ENCODE measurements at places on chromosomes 5 and 9. TPM values are rescaled to one million over a fixed set of nuclear protein-coding genes. Genes with fewer than 3 reads are reported as not detected.

DNA sequence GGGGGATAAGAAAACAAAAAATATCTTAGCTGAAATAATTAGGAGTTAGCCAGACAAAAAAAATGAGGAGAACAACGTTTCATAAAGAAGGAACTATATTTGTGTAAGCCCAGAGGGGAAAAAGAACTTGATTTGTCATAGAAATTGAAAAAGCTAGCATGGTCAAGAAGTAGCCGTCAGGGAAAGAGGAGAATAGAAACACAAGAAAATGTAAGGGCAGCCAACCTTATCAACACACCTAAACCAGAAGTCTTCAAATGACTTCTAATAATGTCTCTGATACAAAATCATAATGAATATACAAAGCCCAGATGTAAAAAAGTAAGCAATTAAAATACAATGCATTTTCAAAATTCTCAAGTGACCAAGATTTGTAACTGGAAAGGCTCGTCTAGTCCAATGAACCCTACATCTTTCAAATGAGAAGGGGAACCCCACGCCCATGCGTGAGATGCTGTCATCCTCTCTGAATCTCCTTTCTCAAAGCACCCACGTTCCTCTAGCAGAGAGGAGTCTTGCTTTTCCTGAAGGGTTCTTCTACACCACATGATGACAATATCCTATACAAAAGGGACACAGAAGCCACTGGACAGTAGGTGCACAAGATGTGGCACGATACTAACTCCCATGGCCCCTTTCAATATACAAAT lies 103.7 kb downstream of the ARL15 start:
- no peaks in the 10 kb centered on the region for H3K27me3 ChIP-seq
- H3K4me1 ChIP-seq = no peaks in the 10 kb centered on the region
- H3K4me3 ChIP-seq = no peak overlapping the region
- no peak for DNase-seq
- no peak overlapping the region for H3K27ac ChIP-seq

- peak; percentile 44 for DNase-seq
- H3K4me3 ChIP-seq = no peak overlapping the region
- H3K27me3 ChIP-seq = no peaks in the 10 kb centered on the region
- no peaks in the 10 kb centered on the region for H3K36me3 ChIP-seq
- H3K4me1 ChIP-seq = peaks cover 7% of the 10 kb centered on the region
- H3K27ac ChIP-seq = peak overlapping the region; percentile 84
Measured at GRCh38 chr9:27539479-27540441, 10.1 kb upstream of the MOB3B start.

- H3K27me3 ChIP-seq = no peaks in the 10 kb centered on the region
- H3K4me1 ChIP-seq = no peaks in the 10 kb centered on the region
Measured at GRCh38 chr9:113901221-113901688, 25.1 kb downstream of the ZNF618 start.

GRCh38 chr5:167898361-167899042 lies 392.9 kb upstream of the WWC1 start:
- no peaks in the 10 kb centered on the region for H3K27me3 ChIP-seq
- no peaks in the 10 kb centered on the region for H3K36me3 ChIP-seq
- no peak overlapping the region for H3K4me3 ChIP-seq

- no peaks in the 10 kb centered on the region for H3K27me3 ChIP-seq
- no peaks in the 10 kb centered on the region for H3K4me1 ChIP-seq
- no peak overlapping the region for H3K4me3 ChIP-seq
Measured at GRCh38 chr9:120532475-120532874, 47.5 kb downstream of the CDK5RAP2 start.

- no peak overlapping the region for H3K4me3 ChIP-seq
- no peak for DNase-seq
- H3K4me1 ChIP-seq = peaks cover 3% of the 10 kb centered on the region
- no peaks in the 10 kb centered on the region for H3K27me3 ChIP-seq
Measured at GRCh38 chr5:95953021-95953702, 8.5 kb downstream of the ELL2 start.

GRCh38 chr5:10690460-10691440 lies 70.3 kb downstream of the DAP start:
- DNase-seq = no peak
- H3K27me3 ChIP-seq = no peaks in the 10 kb centered on the region
- no peak overlapping the region for H3K4me3 ChIP-seq
- no peaks in the 10 kb centered on the region for H3K36me3 ChIP-seq
- H3K27ac ChIP-seq = no peak overlapping the region
- H3K4me1 ChIP-seq = no peaks in the 10 kb centered on the region

GRCh38 chr9:6226696-6227095 lies 11.1 kb downstream of the IL33 start:
- H3K36me3 ChIP-seq = no peaks in the 10 kb centered on the region
- no peak overlapping the region for H3K4me3 ChIP-seq
- no peaks in the 10 kb centered on the region for H3K4me1 ChIP-seq
- no peaks in the 10 kb centered on the region for H3K27me3 ChIP-seq
- DNase-seq = peak; percentile 5

DNA sequence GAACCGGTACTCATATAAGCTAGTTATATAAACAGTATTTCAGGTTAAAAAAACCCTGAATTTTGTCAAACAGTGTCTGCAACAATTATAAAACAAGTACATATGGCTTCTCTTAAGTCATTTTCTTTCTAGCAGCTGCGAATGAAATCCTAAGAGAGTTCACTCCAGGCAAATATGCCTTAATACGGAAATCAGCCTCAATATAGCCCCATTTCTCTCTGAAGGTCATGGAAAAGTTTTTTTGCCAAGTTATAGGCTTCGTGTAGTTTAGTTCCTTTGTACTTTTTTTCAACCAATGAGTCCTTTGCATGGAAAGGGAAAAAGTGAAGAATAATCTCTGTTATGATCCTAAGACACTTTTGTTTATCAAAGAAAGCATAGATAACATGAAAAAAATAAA lies 848.0 kb upstream of the ACO1 start:
- H3K4me1 ChIP-seq = no peaks in the 10 kb centered on the region
- DNase-seq = no peak
- H3K4me3 ChIP-seq = no peak overlapping the region
- no peak overlapping the region for H3K27ac ChIP-seq
- no peaks in the 10 kb centered on the region for H3K36me3 ChIP-seq

GRCh38 chr5:114435885-114436299 lies 74.0 kb downstream of the KCNN2 start:
- H3K36me3 ChIP-seq = no peaks in the 10 kb centered on the region
- H3K4me1 ChIP-seq = no peaks in the 10 kb centered on the region
- H3K27me3 ChIP-seq = no peaks in the 10 kb centered on the region
- H3K4me3 ChIP-seq = no peak overlapping the region
- no peak overlapping the region for H3K27ac ChIP-seq

GRCh38 chr9:20333991-20334390 lies 288.3 kb downstream of the MLLT3 start:
- H3K36me3 ChIP-seq = no peaks in the 10 kb centered on the region
- H3K4me1 ChIP-seq = no peaks in the 10 kb centered on the region
- no peaks in the 10 kb centered on the region for H3K27me3 ChIP-seq
- no peak for DNase-seq

- DNase-seq = no peak
- peaks cover 8% of the 10 kb centered on the region for H3K4me1 ChIP-seq
- H3K27ac ChIP-seq = no peak overlapping the region
- H3K4me3 ChIP-seq = no peak overlapping the region
- no peaks in the 10 kb centered on the region for H3K36me3 ChIP-seq
- H3K27me3 ChIP-seq = no peaks in the 10 kb centered on the region
Measured at GRCh38 chr9:90892918-90893317, 91.3 kb downstream of the SYK start.

- peak overlapping the region; percentile 75 for H3K27ac ChIP-seq
- H3K27me3 ChIP-seq = no peaks in the 10 kb centered on the region
- H3K36me3 ChIP-seq = no peaks in the 10 kb centered on the region
- H3K4me3 ChIP-seq = peak overlapping the region; percentile 53
- H3K4me1 ChIP-seq = no peaks in the 10 kb centered on the region
- peak; percentile 31 for DNase-seq
Measured at GRCh38 chr5:120464627-120465435, 731 bp downstream of the PRR16 start.

- peaks cover 2% of the 10 kb centered on the region for H3K27me3 ChIP-seq
- peak overlapping the region; percentile 56 for H3K4me3 ChIP-seq
- DNase-seq = no peak
- no peaks in the 10 kb centered on the region for H3K4me1 ChIP-seq
- peak overlapping the region; percentile 79 for H3K27ac ChIP-seq
Measured at GRCh38 chr5:93583768-93584595, 960 bp downstream of the NR2F1 start.

- DNase-seq = no peak
- no peaks in the 10 kb centered on the region for H3K27me3 ChIP-seq
- no peak overlapping the region for H3K27ac ChIP-seq
Measured at GRCh38 chr5:63919763-63920478, 42.3 kb downstream of the HTR1A start.

DNA sequence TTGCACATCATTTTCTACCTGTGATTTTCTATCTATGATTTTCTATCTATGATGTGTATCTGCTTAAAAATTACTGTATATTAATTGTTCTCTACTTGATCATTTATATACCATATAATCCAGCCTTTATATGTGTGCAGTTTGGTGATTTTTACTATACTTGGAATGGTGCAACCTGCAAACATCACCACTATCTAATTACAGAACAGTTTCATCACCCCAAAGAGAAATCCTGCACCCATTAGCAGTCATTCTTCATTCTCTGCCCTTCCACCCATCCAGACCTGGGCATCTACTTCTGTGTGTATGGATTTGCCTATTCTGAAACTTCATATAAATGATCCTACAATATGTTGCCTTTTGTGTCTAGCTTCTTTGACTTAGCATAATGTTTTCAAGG lies 51.3 kb downstream of the CARTPT start:
- no peaks in the 10 kb centered on the region for H3K4me1 ChIP-seq
- no peak for DNase-seq
- H3K4me3 ChIP-seq = no peak overlapping the region

GRCh38 chr5:99460701-99461100 lies 531.9 kb upstream of the CHD1 start:
- no peaks in the 10 kb centered on the region for H3K36me3 ChIP-seq
- H3K27ac ChIP-seq = no peak overlapping the region
- no peaks in the 10 kb centered on the region for H3K27me3 ChIP-seq

The ATG12 gene
- total RNA-seq = 29.6 TPM

The PNPLA7 gene
- total RNA-seq = 64.3 TPM

The PCDHGC3 gene
- 27.6 TPM for total RNA-seq

The CDH9 gene
- total RNA-seq = not detected

The EIF4E1B gene
- total RNA-seq = 1.6 TPM

The ACTBL2 gene
- total RNA-seq = not detected

The NR4A3 gene
- total RNA-seq = 1.1 TPM

The GAS1 gene
- 82.1 TPM for total RNA-seq

The PCDHB11 gene
- total RNA-seq = 0.41 TPM

Data from prostate gland (tissue), 2 donors.